Astrocyte (in vitro differentiated cells and primary cell): ENCODE measurements at places on chromosomes 7 and 10.

- no peaks in the 10 kb centered on the region for H3K27me3 ChIP-seq
- H3K4me3 ChIP-seq, result peak overlapping the region; percentile 34
- H3K36me3 ChIP-seq, result no peaks in the 10 kb centered on the region
- peak; percentile 90 for DNase-seq
- peaks cover 15% of the 10 kb centered on the region for H3K4me1 ChIP-seq
Measured at GRCh38 chr7:90178679-90179278, 24.5 kb downstream of the STEAP1 start.

DNA sequence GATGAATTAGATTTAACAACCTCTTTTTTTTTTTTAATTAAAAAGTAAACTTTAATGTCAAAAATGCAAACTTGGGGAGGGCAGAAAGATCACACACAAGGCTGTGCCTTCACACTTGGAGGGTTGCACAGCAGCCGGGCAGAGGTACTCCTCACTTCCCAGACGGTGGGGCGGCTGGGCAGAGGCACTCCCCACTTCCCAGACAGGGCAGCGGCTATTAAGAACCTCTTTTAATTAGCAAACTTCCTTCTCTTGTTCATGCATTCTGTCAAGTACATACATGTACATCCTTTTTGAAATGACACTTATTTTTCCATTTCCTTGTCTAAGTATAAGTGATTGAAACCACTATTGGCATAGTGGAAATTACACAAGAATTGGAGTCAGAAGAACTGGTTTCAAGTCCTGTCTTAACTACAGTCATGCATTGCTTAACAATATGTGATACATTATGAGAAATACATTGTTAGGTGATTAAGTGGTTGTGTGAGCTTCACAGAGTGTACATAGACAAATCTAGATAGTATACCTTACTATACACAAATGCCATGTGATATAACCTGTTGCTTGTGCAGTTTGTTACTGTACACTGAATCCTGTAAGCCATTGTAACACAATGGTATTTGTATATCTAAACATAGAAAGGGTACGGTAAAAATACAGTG, 26.5 kb downstream of the BTRC start:
- no peak for DNase-seq
- H3K27me3 ChIP-seq, result no peaks in the 10 kb centered on the region
- H3K4me1 ChIP-seq, result no peaks in the 10 kb centered on the region
- no peaks in the 10 kb centered on the region for H3K36me3 ChIP-seq
- H3K27ac ChIP-seq, result no peak overlapping the region
- H3K4me3 ChIP-seq, result no peak overlapping the region

- H3K27ac ChIP-seq, result peak overlapping the region; percentile 72
- no peaks in the 10 kb centered on the region for H3K27me3 ChIP-seq
- H3K4me3 ChIP-seq, result no peak overlapping the region
- peak; percentile 91 for DNase-seq
- H3K36me3 ChIP-seq, result peaks cover 76% of the 10 kb centered on the region
- H3K4me1 ChIP-seq, result peaks cover 23% of the 10 kb centered on the region
Measured at GRCh38 chr7:134941185-134941900, 45.0 kb upstream of the AGBL3 start.

- no peaks in the 10 kb centered on the region for H3K4me1 ChIP-seq
- peaks cover 4% of the 10 kb centered on the region for H3K27me3 ChIP-seq
- no peaks in the 10 kb centered on the region for H3K36me3 ChIP-seq
- H3K27ac ChIP-seq, result no peak overlapping the region
Measured at GRCh38 chr10:79020015-79020491, 48.7 kb upstream of the ZMIZ1 start.

GRCh38 chr7:155745737-155746136, 66.5 kb downstream of the SHH start:
- peaks cover 26% of the 10 kb centered on the region for H3K36me3 ChIP-seq
- no peak overlapping the region for H3K4me3 ChIP-seq
- no peaks in the 10 kb centered on the region for H3K27me3 ChIP-seq
- no peak overlapping the region for H3K27ac ChIP-seq
- no peak for DNase-seq
- H3K4me1 ChIP-seq, result no peaks in the 10 kb centered on the region

DNA sequence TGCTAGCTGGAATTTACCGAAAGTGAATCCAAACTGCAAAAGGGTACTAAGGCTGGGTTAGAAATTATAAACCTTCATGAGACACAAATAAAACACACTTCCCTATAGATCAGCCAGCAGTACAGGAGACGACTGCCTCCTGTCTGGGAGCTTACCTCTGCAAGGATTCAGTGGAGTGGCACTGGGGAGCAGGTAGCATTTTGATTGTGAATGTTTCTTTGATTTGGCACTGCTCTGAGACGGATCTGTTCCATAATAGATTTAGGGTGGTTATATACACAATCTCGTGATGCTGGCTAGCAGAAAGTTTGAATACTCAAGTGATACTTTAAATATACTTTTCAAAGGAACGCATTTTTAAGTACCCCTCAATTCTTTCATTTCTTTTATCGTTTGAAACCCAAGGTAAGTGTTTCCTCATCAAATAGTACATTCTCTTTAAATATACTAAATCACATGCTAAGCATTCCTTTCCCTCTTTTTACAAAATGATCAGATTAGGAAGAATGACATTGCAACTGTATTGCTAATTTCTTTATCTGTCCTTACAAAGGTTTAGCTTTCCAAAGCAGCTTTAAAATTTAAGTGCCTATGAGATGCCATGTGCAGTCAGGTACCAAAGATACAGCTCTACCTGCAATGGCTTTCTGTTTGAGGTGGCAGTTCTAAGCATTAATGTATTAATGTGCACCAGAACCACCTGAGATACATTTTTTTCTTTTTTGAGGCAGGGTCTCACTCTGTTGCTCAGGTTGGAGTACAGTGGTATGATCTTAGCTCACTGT, 20.6 kb upstream of the CHCHD3 start:
- no peak for DNase-seq
- peaks cover 7% of the 10 kb centered on the region for H3K27me3 ChIP-seq
- H3K4me1 ChIP-seq, result no peaks in the 10 kb centered on the region
- no peak overlapping the region for H3K4me3 ChIP-seq
- H3K27ac ChIP-seq, result no peak overlapping the region

GRCh38 chr10:132636358-132636757, 98.8 kb downstream of the INPP5A start:
- H3K36me3 ChIP-seq, result no peaks in the 10 kb centered on the region
- H3K4me1 ChIP-seq, result peaks cover 24% of the 10 kb centered on the region
- no peak overlapping the region for H3K27ac ChIP-seq
- no peak overlapping the region for H3K4me3 ChIP-seq
